Germinal center (tissue), 1 donor: ENCODE measurements at places on chromosomes 3 and 15.

- no peak for DNase-seq
Measured at GRCh38 chr3:23869977-23870662, 46.7 kb downstream of the NKIRAS1 start.

- DNase-seq: no peak
Measured at GRCh38 chr3:153963012-153963411, 158.2 kb upstream of the ARHGEF26 start.

DNA sequence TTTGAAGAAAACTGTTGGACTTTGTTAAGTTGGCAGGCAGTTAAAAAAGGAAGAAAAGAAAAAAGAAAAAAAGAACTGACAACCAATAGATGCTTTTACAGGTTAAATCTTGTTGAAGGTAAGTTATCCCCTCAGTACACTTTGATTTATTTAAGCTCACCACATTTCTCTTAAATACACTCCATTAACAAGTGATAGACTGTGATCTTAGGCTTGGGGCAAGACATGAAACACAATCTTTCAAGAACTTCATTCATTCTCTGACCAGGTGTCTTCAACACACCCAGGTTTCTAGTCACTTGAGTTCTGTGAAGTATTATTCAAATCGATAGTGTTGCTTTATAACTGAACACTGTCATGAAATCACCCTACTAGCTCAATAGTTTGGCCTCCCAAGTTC, 751.9 kb downstream of the ROBO1 start:
- no peak for DNase-seq

DNA sequence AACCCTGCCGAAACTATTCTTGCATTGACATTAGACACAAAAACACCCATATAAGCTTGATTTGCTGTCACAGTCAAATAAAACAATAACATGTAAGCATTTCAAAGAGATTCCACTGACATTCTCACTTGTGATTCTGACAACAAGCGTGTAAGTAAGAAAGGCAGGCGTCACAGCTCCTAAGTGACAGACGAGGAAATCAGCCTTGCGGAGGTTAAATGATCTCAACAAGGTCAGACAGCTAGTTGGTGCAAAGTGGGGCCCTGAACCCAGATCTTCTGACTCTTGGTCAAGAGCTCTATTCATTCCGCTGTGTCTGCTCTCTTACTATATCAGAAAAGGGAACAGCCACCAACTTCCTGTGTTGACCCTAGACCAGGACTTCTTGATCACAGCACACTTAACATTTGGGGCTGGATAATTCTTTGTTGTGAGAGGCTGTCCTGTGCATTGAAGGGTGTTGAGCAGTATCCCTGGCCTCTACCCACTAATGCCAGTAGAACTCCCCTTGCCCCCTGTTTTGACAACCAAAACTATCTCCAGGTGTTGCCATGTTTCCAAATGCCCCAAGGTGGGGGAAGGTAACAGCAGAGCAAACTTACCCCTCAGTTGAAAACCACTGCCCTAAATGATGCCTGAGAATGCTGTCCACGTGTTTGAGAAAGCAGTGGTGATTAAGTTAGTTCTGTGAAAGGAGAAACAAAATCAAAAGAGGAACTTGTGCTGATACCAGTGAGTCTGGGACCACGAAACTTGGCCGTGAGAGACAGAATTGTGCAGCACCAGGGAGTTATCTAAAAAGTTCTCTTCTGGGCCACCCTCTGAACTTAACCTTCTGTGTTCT, 86.1 kb downstream of the LIPC start:
- DNase-seq: no peak

DNA sequence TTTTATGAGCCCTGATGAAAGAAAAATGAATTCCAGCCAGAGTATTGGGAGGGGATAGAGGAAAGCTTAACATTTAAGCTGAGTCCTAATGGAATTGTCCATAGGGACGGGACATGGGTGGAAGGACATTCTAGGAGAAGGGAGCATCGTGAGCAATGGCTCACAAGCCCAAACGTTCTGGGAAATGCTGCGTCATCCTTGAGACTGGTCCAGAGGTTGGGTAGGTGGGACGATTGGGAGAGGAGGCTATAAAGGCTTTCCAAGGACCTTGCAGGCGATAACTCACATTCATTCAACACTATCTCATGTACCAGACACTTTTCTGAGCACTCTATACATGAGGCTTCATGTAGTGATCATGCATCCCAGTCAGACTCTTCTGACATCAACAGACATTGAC, 237.5 kb downstream of the THSD4 start:
- no peak for DNase-seq

DNA sequence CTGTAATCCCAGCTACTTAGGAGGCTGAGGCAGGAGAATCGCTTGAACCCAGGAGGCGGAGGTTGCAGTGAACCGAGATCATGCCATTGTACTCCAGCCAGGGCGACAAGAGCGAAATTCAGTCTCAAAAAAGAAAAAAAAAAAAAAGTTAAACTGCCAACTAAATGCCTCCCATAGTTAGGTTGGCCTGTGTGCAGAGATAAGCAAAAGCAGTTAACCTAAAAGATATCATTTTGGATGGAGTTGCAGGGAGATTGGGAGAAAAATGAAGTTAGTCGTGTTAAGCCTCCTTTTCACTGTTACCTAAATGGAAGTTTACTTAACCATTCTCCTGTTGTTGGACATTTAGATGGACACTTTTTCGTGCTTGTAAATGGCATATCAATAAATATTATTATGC, 11.4 kb upstream of the FETUB start:
- no peak for DNase-seq

GRCh38 chr3:154584041-154584440, 154.1 kb upstream of the GPR149 start:
- DNase-seq: no peak

DNA sequence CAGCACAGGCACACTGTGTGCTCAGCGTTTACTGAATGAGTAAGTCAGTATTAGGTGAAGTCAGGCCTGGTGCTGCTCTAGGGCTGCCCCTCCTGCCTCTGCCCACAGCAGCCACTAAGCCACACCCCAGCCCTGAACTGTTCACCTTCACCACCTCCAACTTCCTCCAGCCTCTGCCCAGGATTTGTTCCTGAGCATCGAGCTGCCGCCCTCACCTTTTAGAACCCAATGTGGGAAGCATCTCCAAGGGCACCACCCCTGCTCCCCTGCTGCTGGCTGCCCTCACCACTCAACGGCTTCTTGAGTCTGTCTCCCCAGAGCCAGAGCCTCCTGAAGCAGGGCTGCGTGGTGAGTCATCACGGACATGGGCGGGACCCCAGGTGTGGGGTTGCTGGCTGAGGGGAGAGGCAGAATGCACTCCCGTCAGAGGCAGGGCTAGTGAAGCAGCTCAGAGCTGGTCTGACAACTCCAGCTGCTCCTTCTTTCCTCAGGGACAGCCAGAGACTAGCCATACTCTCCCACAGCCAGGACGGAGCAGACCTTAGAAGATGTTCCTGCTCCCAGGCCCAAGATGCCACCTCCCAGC, 5.8 kb downstream of the HYAL2 start:
- DNase-seq: no peak

- DNase-seq: peak; percentile 10
Measured at GRCh38 chr15:60905587-60905986, 323.5 kb downstream of the RORA start.

DNA sequence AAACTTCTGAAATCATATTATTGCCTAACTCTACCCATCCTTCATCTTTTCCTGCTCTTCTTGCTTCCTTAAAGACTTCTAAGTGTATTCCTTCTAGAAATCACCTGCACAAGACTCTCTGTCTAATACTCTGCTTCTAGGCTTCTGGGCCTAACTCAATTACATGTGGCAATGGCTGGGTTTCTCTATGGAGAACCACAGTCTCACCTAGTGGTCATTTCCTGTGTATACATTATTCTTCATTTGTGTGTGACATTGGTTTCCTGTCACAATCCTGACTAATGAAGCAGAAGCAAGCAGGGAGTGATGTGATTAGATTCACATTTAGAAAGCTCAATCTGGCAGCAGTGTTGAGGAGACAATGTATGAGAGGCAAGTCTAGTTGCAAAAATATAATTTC, 16.9 kb upstream of the CLDN1 start:
- no peak for DNase-seq

- no peak for DNase-seq
Measured at GRCh38 chr3:113254171-113254947, 43.0 kb downstream of the BOC start.

DNA sequence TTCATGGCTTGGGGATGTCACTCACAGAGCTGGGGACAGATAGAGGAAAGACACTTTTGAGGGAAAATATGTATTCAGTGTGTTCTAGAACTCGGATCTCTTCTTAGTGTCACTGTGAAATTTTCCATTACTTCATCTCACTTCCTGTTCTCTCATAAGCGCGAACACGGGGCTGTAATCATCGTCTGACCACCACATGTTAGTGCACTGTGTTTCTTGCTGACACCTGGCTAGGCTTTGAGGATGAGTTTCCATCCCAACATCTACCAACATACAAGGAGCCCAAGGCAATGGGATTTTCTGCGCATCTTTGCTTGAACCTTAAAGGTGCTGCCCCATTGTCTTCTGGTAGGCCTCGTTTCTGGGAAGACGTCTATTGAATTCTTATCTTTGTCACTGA, 84.0 kb downstream of the LIPC start:
- no peak for DNase-seq

DNA sequence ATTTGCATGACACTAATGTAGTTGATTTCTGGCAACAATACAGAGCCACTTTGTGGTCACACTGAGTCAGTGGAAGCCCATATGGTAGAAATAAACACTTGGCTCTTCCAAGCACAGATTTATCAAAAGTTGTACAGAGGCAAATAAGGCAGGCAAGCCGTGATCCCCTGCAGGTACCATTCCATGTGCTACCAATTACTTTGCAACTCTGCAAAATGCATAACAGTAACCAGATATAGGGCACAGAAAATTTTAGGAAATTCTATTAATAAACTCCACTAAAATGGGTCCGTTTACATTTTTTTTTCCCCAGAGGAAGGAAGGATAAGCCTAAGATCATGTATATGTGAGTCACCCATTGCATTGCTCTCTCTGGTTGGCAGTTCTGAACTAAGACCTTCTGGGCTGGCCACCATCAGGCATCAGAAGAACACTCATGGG, 103.1 kb upstream of the PTX3 start:
- DNase-seq: no peak

DNA sequence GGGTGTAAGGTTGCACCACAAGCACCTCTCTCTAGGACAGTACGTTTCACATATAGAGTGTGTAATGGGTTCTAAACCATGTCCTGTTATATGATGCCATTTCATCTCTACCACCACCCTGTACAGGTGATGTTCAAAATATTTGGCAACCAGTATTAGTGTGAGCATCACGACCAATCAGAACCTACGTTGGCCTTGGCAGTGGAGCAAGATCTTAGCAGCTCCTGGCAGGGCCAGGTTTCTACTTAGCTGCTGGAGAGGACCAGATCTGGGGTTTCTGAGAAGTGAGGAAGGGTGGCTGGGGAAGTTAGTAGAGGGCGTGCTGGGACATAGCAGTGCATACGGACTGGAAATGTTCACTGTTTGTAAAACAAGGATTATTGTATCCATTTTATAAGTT, 23.1 kb upstream of the MITF start:
- DNase-seq: no peak

DNA sequence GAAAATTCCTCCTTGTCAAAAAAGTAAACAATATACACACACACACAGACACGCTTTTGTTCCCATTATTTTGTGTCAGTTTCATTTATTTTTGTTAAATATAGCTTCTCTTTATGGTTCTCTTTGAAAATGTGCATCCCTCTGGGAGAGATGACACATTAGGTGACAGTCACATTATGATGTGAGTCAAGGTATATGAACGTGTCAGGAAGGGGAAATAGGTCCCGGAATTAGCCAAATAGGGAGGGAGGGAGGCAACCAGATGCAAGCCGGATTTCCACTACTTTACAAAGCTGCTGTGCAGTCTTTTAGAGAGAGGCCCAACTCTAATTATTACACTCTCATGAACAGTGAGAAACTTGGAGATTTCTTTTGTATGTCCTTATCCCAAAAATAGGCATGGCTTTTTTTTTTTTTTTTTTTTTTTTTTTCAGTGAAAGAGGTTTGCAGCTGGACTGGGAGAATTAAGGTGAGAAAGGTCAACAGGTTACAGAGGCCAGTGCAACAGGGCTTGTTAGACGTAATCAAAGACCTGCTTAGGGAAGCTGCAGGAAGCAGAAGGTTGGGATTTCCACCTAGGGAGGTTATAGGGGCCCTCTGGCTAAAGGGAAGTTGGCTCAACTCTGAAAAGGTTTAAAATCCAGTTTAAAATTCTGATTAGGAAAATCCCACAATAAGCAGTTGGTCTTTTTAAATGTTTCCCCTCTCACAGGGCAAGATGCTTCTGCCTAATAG, 240.5 kb upstream of the UBE2E1 start:
- no peak for DNase-seq

- DNase-seq: no peak
Measured at GRCh38 chr3:191390580-191390979, 60.3 kb upstream of the UTS2B start.

GRCh38 chr3:173863551-173863950, 466.0 kb downstream of the NLGN1 start:
- DNase-seq: no peak

GRCh38 chr3:73665286-73665685, 40.5 kb upstream of the PDZRN3 start:
- no peak for DNase-seq

GRCh38 chr3:152285509-152285908, 16.8 kb downstream of the MBNL1 start:
- DNase-seq: no peak
